ENCODE measurements at places on chromosomes 5 and 9. TPM values are rescaled to one million over a fixed set of nuclear protein-coding genes. Genes with fewer than 3 reads are reported as not detected.

The FOXD4 gene
- total RNA-seq = 0.20 TPM

The GARNL3 gene
- 0.86 TPM for total RNA-seq

The GLIPR2 gene
- total RNA-seq = 48.0 TPM

The SGTB gene
- total RNA-seq = 23.0 TPM

The GCNT1 gene
- total RNA-seq = 14.4 TPM

The GRK6 gene
- total RNA-seq = 208 TPM

The FST gene
- total RNA-seq = not detected

The MLANA gene
- total RNA-seq = not detected

The SLC45A2 gene
- total RNA-seq = 0.23 TPM

The PCDHB16 gene
- total RNA-seq = not detected

The PLEKHG4B gene
- not detected for total RNA-seq

The RASGRF2 gene
- total RNA-seq = 2.4 TPM

DNA sequence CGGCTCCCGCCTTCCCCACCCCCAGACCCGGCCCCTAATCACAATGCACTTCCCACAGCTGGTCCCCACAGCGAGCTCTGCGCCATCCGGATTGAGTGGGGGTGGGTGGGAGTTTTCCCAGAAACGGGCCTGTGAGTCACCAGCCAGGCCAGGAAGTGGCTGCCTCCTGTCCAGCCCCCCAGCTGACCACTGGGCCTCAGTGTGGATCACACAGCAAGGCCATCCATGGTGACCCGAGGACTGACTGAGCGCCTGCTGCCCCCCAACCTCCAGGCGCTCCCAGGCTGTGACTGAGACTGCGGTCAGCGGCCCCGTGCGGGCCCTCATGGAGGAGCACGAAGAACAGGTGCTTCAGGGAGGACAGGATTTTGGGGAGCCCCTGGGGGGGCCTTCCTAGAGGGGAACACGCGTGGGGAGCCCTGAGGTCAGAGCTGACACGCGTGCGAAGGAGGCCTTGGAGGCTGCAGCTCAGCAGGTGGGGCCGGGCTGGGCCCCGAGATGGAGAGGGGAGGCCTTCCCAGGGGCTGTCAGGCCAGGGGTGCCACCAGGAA, 48.3 kb upstream of the EGFL7 start:
- H3K36me3 ChIP-seq = no peaks in the 10 kb centered on the region
- peaks cover 5% of the 10 kb centered on the region for H3K4me1 ChIP-seq
- no peak overlapping the region for H3K4me3 ChIP-seq
- no peak overlapping the region for H3K27ac ChIP-seq

DNA sequence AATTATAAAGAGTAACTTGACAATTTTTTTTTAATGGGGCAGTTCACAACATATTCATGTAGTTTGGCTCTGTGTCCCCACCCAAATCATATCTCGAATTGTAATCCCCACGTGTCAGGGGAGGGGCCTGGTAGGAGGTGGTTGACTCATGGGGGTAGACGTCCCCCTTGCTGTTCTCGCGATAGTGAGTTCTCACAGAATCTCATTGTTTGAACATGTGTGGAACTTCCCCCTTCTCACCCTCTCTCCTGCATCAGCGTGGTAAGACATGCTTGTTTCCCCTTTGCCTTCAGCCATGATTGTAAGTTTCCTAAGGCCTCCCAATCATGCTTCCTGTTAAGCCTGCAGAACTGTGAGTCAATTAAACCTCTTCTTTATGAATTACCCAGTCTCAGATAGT, 40.7 kb downstream of the FBXW11 start:
- DNase-seq = no peak
- peaks cover 30% of the 10 kb centered on the region for H3K36me3 ChIP-seq
- peaks cover 41% of the 10 kb centered on the region for H3K4me1 ChIP-seq
- H3K27me3 ChIP-seq = no peaks in the 10 kb centered on the region
- H3K4me3 ChIP-seq = no peak overlapping the region

GRCh38 chr5:68381909-68382308, 166.4 kb downstream of the PIK3R1 start:
- no peak for DNase-seq
- H3K27me3 ChIP-seq = no peaks in the 10 kb centered on the region
- H3K36me3 ChIP-seq = peaks cover 9% of the 10 kb centered on the region
- peaks cover 79% of the 10 kb centered on the region for H3K4me1 ChIP-seq

GRCh38 chr5:171315386-171315891, 6.4 kb downstream of the TLX3 start:
- no peak for DNase-seq
- peaks cover 6% of the 10 kb centered on the region for H3K36me3 ChIP-seq
- H3K27me3 ChIP-seq = peaks cover 87% of the 10 kb centered on the region
- no peak overlapping the region for H3K4me3 ChIP-seq
- peaks cover 21% of the 10 kb centered on the region for H3K4me1 ChIP-seq
- no peak overlapping the region for H3K27ac ChIP-seq

DNA sequence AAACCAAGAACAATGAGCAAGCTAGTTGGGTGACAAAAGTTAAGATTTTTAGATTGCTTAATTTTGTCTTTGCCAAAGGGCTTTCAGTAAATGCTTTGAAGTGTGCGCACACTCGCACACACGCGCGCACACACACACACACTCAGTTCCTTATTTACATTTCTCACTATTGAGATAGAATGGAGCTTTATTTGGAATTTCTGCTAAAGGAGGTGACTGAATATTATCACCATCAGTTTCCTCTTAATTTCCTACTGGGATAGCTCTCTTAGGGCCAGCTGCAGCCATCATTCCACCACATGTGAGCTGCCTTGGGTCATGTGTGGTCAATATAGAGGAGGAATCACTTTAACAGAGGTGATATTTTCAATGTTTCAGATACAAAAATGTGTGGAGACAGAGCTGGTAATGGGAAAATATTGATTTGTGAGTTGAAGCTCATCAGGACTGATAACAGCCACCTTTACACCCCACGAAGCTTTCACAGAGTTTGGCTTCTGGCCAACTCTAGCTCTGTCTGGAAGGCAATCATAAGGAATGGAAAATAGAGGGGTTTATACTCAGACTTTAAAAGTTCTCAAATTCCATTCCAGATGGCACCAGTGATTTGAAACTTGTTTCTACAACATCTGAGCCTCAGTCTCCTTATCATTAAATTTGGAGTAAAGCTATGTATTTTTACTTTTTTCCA, 99.9 kb downstream of the MACIR start:
- peaks cover 32% of the 10 kb centered on the region for H3K4me1 ChIP-seq
- H3K27me3 ChIP-seq = peaks cover 3% of the 10 kb centered on the region
- DNase-seq = no peak
- H3K27ac ChIP-seq = no peak overlapping the region

DNA sequence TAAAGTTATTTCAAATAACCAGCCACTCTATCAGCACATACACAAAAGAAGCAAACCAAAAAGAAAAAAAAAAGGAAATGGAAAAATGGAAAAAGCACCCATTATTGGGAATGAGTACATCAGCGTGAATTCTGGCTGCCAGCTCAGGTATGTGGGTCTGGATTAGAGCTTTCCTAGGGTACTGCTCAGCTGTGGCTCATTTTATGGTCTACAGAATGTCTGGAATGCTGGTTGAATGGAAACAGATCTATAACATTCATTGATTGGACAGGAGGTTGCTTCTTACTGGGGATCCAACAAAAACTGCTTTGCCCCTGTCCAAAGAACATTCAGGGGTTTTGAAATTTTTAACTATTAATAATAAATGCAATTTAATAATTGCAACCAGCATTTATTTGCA, 3.9 kb upstream of the CAST start:
- H3K4me3 ChIP-seq = no peak overlapping the region
- H3K4me1 ChIP-seq = peaks cover 64% of the 10 kb centered on the region
- H3K27me3 ChIP-seq = peaks cover 49% of the 10 kb centered on the region

DNA sequence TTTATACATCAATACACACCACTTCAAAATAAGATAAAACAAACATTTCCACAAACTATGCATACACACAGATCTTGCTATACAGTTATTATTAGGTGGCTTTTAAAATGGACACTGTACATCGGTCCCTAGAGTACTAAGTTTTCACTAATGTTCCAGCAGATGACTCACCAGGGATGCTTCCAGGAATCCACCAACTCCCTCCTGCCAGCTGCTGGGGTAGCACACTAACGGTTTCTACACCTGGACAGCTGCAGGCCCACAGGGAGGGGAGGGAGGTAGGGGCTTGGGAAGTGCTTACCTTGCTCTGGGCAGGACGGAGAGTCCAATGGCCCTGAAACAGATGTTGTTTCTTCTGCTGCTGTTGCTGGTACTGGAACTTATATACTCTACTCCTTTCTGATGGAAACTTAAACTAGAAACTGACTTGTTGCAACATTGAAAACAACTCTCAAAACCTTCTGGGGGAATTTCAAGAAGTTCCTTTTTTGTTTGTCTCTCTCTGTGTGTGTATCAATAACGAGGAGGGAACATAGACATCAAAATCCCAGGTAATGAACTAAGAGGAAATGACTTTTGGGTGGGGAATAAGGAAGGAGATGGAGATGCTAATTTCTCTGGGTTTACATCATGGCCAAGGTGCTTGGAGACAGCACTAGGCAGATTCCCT, at the start of gene IL12B:
TSS of gene IL12B (minus strand) at position 357 of the 670 bp plus-strand sequence. CDS start 3,705 bp downstream, outside the sequence.
- DNase-seq = no peak
- peak within 1 kb of the TSS; percentile 76 for H3K4me3 ChIP-seq
- no peak within 1 kb of the TSS for H3K27ac ChIP-seq
- H3K36me3 ChIP-seq = peaks cover 20% of the 10 kb centered on the region
- peaks cover 31% of the 10 kb centered on the region for H3K27me3 ChIP-seq
- peaks cover 44% of the 10 kb centered on the region for H3K4me1 ChIP-seq

DNA sequence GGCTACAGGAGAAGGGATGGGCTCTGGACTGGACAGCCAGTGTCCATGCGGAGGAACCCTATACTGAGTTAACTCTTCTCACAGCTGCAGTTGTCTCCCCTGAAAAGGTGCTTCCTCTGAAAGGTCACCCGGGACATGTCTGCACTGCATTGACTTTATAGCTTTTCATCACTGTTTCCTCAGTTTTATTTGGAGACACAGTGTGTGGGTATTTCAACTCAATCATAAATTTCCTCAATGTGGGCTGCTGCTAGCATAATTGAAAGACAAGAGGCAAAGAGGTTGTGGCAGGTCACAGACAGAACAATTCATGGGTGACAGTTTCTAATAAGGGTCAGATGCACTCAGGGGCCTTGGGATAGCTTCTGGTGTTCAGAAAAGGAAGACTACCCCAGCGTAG, 336.8 kb downstream of the KDM4C start:
- H3K27ac ChIP-seq = no peak overlapping the region
- H3K4me1 ChIP-seq = peaks cover 9% of the 10 kb centered on the region
- no peaks in the 10 kb centered on the region for H3K27me3 ChIP-seq

- no peaks in the 10 kb centered on the region for H3K4me1 ChIP-seq
- H3K27ac ChIP-seq = no peak overlapping the region
- DNase-seq = peak; percentile 16
- no peaks in the 10 kb centered on the region for H3K27me3 ChIP-seq
Observed at GRCh38 chr5:110865400-110866094, 126.7 kb downstream of the SLC25A46 start.

GRCh38 chr5:110753600-110753999, 14.8 kb downstream of the SLC25A46 start:
- H3K27ac ChIP-seq = peak overlapping the region; percentile 85
- H3K36me3 ChIP-seq = peaks cover 51% of the 10 kb centered on the region
- H3K4me3 ChIP-seq = no peak overlapping the region

DNA sequence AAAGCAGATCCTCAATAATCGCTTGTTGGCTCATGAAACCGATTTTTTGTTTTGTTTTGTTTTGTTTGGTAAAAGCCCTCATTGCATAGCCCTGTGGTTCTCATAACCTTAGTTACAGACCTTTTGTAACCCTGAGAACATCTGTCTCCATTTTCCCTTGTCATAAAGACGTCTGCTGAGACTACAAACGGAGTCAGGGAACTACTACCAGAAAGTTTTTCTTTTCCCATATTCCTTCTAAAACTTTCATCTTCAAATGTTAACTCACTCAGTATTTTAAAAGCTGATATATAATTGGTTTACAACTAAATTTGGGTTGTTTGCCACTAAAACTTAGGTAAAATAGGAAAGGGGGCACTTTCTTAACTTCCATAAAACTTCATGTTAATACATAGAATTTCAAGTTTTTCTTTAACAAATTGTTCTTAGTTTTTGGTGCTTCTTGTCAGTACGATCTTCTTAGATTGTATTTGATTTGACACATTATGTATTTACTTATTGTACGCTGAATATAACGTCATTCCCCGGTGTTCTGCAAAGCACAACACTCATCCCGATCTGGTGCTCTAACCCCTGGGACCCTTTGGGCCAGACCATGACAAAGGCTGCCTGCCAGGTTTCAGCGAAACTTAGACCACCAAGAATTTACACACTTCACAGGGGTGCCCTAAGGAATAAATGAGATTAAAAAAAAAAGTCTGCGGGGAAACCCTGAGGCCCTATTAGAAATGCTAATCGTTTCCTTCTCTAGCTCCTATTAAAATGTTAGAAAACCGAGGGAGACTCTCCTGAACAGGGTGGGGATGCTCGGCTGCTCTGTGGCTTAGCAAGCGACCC, 1.1 kb upstream of the ANP32B start:
- H3K27ac ChIP-seq = peak overlapping the region; percentile 72
- DNase-seq = no peak
- H3K27me3 ChIP-seq = no peaks in the 10 kb centered on the region

DNA sequence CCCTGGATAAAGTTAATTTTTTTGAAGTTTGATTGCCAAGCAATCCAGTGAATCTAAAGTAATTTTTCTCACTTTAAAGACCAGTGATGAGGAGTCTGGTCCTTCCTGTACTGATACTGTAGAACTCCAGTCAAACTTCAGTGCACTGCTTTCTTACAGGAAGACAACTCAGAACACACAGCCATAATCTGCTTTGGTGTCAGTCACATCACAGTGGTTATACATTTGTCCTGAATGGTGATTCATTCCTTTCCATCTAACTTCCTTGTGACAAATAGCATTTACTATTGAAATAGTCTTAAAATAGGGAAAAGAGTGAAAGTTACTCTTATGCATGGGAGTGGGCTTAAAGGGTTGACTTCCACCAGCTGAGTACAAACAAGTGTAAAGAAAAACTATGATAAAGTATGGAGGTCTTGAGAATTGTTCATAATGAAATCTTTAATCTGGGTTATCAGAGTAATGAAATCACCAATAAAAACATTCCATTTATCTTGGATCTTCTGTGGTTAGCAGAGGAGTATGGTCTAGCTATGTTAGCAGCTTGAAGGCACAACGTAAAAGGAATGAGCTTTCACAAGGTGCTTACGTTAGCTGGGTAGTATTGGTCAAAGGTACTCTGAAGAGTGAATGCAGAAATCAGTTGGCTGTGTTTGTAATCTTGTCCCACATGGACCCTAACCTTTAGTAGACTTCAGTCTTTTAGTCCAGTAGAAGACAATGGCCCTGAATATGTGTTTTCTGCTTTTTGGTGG, 41.5 kb downstream of the DCP2 start:
- no peak for DNase-seq
- peak overlapping the region; percentile 33 for H3K27ac ChIP-seq
- H3K4me1 ChIP-seq = peaks cover 60% of the 10 kb centered on the region
- H3K27me3 ChIP-seq = no peaks in the 10 kb centered on the region

GRCh38 chr9:128625391-128626146, 31.1 kb downstream of the DYNC2I2 start:
- H3K36me3 ChIP-seq = peaks cover 70% of the 10 kb centered on the region
- no peaks in the 10 kb centered on the region for H3K4me1 ChIP-seq
- H3K27ac ChIP-seq = peak overlapping the region; percentile 49
- H3K4me3 ChIP-seq = no peak overlapping the region
- H3K27me3 ChIP-seq = no peaks in the 10 kb centered on the region

GRCh38 chr5:30781643-30782042, 411.8 kb upstream of the CDH6 start:
- H3K36me3 ChIP-seq = no peaks in the 10 kb centered on the region
- H3K27me3 ChIP-seq = no peaks in the 10 kb centered on the region
- H3K4me3 ChIP-seq = no peak overlapping the region
- H3K4me1 ChIP-seq = no peaks in the 10 kb centered on the region
- H3K27ac ChIP-seq = no peak overlapping the region
- DNase-seq = no peak
